Naive B cell (primary cell): ENCODE measurements at places on chromosomes 11 and 22.

DNA sequence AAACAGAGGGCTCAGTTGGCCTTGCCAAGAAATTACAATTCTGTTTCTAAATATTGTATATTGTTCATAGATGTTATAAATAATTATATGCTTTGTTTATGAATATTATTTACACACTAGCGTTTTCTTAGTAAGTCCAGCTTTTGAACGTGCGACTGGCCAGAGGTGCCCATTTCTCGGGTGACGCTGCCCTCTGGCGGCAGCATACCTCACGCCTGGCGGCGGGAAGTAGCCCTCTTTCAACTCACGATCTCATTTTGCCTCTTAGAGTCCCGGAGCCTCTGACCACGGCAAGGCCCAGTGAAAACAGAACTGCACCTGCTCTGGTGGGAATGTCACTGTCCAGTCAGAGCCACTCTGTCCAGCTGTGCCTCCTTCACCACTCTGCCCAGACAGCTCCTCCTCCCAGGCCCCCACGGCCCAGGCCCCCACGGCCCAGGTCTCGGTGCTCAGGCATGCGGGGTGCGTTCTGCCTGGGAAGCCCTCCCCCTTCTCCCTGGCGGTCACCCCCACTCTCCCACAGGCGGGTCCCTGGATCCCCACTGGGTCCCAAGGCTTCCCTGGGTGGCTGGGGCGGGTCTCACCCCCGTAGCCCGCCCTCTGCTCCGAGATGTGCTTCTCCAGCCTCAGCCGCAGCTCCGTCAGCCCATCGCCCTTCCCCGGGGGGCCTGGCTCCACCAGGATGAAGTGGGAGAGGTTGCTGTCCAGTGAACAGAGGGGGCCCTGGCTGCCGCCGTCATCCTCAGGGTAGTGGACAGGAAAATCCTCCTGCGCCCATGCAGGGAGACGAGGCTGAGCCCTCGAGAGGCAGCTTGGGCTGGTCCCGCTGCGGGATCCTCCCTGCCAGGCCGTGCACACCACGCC is 19.3 kb downstream of the TSSC4 start:
- peak; percentile 56 for DNase-seq

GRCh38 chr11:70420008-70420464 is 21.7 kb downstream of the CTTN start:
- DNase-seq: no peak

- DNase-seq: no peak
Measured at GRCh38 chr11:73869332-73869949, 7.2 kb downstream of the COA4 start.

GRCh38 chr22:42964994-42965699 is 49.8 kb downstream of the PACSIN2 start:
- DNase-seq: peak; percentile 12

GRCh38 chr11:102883141-102883540 is 8.4 kb upstream of the MMP12 start:
- no peak for DNase-seq

DNA sequence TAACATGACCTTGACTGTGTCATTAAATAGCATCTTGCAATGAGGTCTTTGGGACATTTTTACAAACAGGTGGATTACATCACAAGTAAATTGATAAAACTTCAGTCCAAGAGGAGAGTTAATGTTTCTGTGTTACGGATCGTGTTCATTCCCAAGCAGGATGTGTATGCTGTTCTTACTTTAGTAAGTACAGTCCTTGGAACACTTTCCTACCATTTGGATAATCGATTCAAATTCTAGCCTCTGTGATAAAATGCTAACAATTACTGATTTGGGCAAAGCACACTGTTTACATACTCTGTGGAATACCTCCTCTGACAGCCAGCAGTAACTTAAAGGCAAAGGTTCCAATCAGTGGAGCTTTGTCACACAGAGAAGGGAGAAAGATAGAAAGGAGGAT is 351.7 kb downstream of the FAT3 start:
- DNase-seq: no peak

DNA sequence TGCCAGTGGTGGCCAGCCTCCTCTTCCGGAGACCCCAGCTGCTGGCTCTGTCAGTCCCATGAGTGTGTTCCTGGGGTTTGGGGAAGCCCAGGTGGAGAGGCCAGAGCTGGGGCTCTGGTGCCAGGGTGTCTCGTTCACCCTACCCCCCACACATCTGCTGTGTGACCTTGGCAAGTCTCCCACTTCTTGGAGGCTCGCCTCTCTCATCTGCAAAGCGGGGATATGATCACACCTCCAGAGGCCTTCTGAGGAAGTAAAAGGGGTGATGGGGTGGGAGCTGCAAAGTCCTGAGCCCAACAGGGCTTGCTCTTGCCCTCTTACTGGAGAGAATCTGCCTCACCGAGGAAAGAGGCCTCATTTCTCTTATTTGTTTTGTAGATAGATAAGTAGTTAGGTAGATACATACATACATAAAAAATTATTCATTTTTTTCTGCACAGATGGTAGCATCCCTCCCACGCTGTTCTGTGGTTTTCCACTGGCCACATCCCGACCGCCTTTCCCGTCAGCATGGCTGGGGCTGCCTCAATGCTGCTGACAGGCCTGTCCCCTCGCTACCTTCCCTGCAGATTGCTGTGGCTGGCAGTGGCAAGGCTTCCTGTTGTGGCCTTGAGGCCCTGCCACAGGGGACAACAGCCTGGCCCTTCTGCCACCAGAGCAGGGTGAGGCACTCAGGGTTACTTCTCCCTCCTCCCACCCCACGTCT is 23.9 kb downstream of the MYO7A start:
- no peak for DNase-seq

DNA sequence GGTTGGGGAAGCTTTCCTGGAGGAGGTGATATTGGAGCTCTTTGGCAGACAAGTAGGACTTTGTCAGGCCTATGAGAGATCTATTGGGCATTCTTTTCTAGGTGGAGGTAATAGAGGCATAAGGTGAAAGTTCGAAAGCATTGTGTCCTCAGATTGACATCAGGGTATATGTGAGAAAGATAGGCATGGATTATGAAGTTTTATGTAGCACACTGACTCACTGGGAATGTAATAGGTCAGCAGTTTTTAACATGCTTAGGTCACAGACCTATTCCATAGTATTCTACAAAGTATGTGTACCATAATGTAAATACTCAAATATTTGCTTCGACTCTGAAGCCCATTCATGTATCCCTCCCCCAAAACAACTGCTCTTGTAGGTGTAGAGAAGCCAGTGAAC is 11.8 kb downstream of the HIKESHI start:
- DNase-seq: no peak

- no peak for DNase-seq
Measured at GRCh38 chr11:29483831-29484230, 533.0 kb downstream of the KCNA4 start.

- DNase-seq: no peak
Measured at GRCh38 chr11:57699813-57700212, 12.2 kb downstream of the MED19 start.

DNA sequence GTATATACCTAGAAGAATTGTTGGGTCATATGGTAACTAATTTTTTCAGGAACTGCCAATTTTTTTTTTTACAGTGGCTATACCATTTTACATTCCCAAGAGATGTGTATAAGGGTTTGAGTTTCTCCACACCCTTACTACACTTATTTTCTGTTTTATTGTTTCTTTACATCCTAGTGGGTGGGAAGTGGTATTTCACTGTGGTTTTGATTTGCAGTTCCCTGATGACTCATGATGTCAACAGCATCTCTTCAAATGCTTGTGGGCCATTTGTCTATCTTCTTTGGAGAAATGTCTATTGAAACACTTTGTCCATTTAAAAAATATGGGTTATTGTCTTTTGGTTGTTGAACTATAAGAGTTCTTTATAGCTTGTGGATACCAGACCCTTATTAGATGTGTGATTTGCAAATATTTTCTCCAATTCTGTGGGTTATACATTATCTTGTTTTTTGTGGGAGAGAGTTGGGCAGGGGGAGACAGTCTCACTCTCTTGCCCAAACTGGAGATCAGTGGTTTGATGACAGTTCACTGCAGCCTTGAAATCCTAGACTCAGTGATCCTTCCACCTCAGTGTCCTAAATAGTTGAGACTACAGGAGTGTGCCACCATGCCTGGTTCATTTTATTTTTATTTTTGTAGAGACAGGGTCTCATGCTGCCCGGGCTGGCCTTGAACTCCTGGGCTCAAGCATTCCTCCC is 30.3 kb upstream of the PISD start:
- DNase-seq: no peak

- DNase-seq: no peak
Measured at GRCh38 chr22:21025266-21025665, 7.1 kb downstream of the SLC7A4 start.

- DNase-seq: no peak
Measured at GRCh38 chr11:73273222-73273895, 1.2 kb downstream of the P2RY6 start.

GRCh38 chr11:18485913-18486528 is 30.4 kb downstream of the LDHAL6A start:
- no peak for DNase-seq

- no peak for DNase-seq
Measured at GRCh38 chr22:29031227-29032011, 30.2 kb downstream of the C22orf31 start.

DNA sequence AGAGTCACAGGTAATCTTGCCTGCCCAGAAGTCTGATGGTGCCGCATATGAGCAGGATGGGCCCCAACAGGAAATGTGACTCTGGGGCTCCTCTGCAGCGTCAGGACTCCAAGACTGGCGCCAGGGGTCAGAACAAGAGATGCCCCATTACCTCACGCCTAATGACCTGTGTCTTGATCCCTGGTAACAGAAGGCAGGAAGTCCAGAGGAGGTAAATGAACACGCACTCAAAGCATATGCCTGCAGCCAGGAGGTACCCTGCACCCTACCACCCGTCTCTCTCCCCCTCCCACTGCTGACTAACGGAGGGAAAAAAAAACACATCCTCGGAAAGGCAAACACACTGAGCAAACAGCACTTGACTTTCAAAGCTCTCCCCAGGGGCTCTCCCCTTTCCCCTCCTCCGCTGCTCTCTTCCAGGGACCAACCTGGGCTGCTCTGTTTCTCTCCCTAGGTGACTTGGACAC is 37.3 kb downstream of the ABCC8 start:
- DNase-seq: no peak

DNA sequence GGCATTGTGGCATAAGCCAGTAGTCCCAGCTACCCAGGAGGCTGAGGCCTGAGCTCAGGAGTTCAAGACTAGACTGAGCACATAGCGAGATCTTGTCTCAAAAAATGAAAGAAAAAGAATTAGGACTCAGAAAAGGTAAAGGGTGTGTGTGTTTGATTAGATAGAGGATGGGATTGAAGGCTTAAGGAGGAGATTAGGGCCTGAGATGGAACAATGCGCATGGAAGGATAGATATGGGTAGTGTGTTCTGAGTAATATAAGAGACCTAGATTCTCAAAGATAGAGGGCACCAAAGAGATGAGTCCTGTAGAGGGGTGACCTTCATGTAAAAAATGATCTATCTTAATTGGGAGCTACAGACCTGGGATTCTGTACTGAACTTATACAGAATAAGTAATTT is 17.3 kb upstream of the RAB30 start:
- no peak for DNase-seq

GRCh38 chr11:119594639-119595249 is 134.3 kb downstream of the NECTIN1 start:
- DNase-seq: no peak

GRCh38 chr11:14095882-14096281 is 133.4 kb downstream of the SPON1 start:
- DNase-seq: no peak

- no peak for DNase-seq
Measured at GRCh38 chr11:86118253-86118652, 49.4 kb upstream of the PICALM start.
